ENCODE measurements at places on chromosomes 16 and 17. TPM values are rescaled to one million over a fixed set of nuclear protein-coding genes. Genes with fewer than 3 reads are reported as not detected.

DNA sequence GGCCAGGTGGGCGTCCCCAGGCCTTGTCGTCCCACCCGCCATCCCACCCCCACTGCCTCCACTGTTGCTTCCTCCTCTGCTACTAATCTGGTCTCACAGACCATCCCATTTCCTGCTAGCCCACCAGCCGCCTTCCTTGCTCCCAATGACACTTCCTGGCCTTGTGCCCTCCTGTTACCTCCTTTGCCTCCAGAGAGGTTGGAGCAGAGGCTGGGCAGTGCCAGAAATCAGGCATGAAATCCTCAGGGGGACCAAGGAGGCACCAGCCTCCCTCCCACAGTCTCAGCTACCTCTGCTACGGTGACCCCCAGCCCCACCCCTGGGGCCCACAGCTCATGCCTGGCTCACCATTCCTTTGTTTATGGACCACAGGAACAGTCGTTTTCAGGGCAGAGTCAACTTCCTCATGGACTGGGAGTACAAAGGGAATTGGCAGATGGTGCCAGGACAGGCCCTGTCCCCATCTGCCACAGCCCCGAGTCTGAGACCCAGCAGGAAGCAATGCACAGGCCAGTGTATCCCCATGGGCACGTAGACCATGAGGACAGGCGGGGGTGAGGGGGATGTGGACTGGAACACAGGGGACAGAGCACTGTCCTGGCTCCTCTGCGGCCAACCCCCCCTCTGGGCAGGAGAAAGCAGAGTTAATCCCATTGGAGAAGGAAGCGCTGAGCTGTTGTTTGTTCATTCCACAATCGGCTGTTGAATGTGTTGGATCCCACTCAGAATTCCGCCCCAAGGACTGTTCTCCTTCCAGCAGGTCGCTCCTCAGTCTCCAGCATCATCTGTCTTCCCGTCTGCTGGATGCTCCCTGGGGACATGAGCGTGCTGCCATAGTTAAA lies 2.2 kb upstream of the CDH5 start:
- peaks cover 7% of the 10 kb centered on the region for H3K4me1 ChIP-seq
- H3K4me3 ChIP-seq: no peak overlapping the region
- peak; percentile 64 for DNase-seq
- H3K27me3 ChIP-seq: no peaks in the 10 kb centered on the region
- H3K27ac ChIP-seq: peak overlapping the region; percentile 79

DNA sequence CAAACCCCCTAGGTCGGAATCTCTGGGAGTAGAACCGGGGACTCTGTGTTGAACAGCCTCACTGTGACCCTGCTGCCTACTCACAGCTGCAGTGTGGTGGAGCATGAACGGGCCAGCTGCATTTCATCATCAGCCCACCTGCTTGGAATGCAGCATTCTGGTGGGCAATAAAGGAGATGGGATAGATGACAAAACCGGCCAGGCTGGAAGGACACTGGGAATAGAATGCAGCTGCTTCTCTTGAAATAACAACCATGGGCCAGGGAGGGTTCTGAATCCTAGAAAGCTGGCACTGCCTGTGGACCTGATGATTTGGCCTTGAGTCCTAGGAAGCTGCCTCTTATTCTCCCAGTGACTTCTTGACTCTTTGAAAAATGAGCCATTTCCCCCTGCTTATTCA lies 23.5 kb downstream of the CFAP97D1 start:
- no peak for DNase-seq
- no peak overlapping the region for H3K27ac ChIP-seq
- H3K4me1 ChIP-seq: no peaks in the 10 kb centered on the region
- no peaks in the 10 kb centered on the region for H3K27me3 ChIP-seq
- peaks cover 5% of the 10 kb centered on the region for H3K36me3 ChIP-seq

DNA sequence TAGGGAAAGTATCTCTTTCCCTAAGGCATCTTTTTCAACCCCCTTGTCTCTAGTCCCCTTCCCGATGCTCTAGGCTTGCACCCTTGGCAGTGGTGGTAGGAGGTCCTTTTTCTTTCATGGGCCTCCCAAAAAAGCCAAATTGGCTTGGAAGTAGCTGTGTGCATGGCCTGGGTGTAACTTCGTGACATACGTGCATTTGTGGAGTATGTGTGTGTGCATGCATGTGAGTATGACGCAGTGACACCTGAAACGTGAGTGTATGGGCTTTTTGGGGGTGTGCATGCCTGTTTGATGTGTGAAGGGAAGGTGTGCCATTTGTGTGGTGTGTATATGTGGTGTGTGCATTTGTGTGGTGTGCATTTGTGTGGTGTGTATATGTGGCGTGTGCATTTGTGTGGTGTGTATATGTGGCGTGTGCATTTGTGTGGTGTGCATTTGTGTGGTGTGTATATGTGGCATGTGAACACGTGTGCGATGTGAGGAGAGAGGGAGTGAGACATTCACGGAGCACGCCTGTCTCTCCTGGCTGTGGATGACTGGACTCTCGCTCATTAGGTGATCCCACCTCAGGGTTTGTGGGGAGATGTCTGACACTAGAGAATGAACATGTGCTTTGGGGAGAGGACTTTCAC lies 15.7 kb downstream of the IGFBP4 start:
- peaks cover 63% of the 10 kb centered on the region for H3K4me1 ChIP-seq
- H3K36me3 ChIP-seq: no peaks in the 10 kb centered on the region
- no peak for DNase-seq
- H3K27me3 ChIP-seq: no peaks in the 10 kb centered on the region

- no peak overlapping the region for H3K27ac ChIP-seq
- no peaks in the 10 kb centered on the region for H3K36me3 ChIP-seq
Measured at GRCh38 chr16:79728923-79729240, 128.3 kb upstream of the MAF start.

DNA sequence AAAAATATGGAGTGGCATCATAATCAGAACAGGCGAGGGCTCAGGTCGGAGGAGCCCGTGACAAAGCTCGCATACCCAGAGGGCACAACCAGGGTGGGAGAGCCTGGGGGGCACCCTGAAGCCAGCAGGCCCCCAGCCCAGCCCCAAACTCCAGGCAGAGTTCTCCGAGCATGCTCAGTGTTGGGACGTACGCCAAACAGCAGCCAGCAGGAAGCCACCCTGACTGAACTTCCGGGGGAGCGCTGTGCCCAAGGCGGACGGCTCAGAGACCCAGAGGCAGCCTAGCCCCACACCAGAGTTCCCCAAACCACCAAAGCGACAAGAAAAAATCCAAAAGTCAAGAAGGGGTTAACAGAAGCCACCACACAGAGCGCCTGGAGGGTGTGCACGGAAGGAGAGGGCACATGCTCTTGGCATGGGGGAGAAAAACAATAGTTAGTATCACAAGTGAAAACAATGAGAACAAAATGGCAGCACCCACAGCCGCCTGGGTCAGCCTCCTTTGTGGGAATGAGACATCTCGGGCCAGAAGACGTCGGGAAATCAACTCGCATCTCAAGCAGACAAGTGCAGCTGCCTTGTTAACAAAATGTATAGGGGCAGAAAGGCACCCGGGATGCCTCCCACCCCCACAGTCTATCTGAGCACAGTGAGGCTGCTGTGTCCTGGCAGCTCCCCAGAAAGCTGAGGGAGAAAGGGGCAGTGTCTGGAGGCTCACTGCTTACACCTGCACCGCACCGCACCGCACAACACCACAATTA lies 11.9 kb downstream of the EXOC7 start:
- no peak overlapping the region for H3K27ac ChIP-seq
- no peaks in the 10 kb centered on the region for H3K27me3 ChIP-seq
- H3K4me1 ChIP-seq: no peaks in the 10 kb centered on the region
- H3K4me3 ChIP-seq: no peak overlapping the region
- H3K36me3 ChIP-seq: peaks cover 73% of the 10 kb centered on the region

GRCh38 chr16:27052007-27052406 lies 14.7 kb upstream of the C16orf82 start:
- no peaks in the 10 kb centered on the region for H3K27me3 ChIP-seq
- no peaks in the 10 kb centered on the region for H3K4me1 ChIP-seq
- no peak overlapping the region for H3K27ac ChIP-seq

DNA sequence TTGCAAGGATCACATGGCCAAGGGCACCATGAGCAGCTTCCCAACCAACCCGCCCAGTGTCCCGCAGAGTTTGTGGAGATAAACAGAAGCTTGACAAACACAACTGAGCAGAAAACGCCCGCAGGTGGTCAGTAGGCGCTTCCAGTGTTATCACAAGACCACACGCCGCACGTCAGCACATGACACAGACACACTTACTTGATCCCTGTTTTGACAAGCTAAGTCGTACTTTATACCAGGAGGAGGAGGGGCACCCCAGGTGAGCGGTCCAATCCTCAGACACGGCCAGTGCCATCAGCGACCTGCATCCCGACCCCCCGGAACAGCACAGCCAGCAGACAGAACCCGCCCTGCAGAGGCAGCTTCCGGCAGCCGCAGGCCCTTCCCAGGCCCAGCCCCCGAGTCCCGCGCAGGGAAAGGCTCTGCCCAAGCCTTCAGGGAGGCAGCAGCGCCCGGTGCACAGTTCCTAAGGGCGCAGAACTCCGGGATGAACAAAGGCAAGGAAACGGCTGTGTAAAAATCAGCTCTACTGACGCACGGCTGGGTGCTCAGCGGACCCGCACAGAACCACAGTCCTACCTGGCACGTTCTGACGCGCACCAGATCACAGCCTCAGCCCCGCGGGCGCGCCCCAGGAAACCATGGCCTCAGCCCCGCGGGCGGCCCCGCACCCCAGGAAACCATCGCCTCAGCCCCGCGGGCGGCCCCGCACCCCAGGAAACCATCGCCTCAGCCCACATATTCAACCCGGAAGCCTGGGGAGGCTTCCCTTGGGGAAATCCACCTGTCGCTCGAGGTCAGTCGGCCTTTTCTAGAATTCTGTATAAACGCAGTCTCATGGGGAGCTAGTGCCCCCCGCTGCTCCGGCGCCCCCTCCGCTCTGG lies 27.8 kb downstream of the AXIN1 start:
- H3K27ac ChIP-seq: no peak overlapping the region
- no peak overlapping the region for H3K4me3 ChIP-seq
- H3K36me3 ChIP-seq: no peaks in the 10 kb centered on the region
- DNase-seq: no peak

GRCh38 chr17:47611372-47612350 lies 38.1 kb upstream of the KPNB1 start:
- no peaks in the 10 kb centered on the region for H3K4me1 ChIP-seq
- DNase-seq: no peak
- H3K27me3 ChIP-seq: no peaks in the 10 kb centered on the region
- peaks cover 9% of the 10 kb centered on the region for H3K36me3 ChIP-seq
- H3K27ac ChIP-seq: no peak overlapping the region
- H3K4me3 ChIP-seq: no peak overlapping the region

GRCh38 chr17:60641810-60642220 lies 35.8 kb upstream of the BCAS3 start:
- no peaks in the 10 kb centered on the region for H3K27me3 ChIP-seq
- H3K27ac ChIP-seq: no peak overlapping the region
- peak; percentile 73 for DNase-seq
- H3K4me3 ChIP-seq: no peak overlapping the region

KRTAP3-1 gene
- total RNA-seq: not detected

GP2 gene
- not detected for total RNA-seq

PRM3 gene
- not detected for total RNA-seq

TUBB3 gene
- 15.6 TPM for total RNA-seq

Measured in lung (tissue), 17 donors.